ENCODE measurements at places on chromosomes 12 and 14. TPM values are rescaled to one million over a fixed set of nuclear protein-coding genes. Genes with fewer than 3 reads are reported as not detected.
A peak's percentile ranks its signal among the peaks of the same experiment; 100 is the strongest.

Gene NOVA1
- 0.03 TPM for total RNA-seq

Gene KCNMB4
- 0.11 TPM for total RNA-seq

Gene VASH1
- total RNA-seq = 0.20 TPM

Gene NEUROD4
- total RNA-seq = not detected

Gene LBHD2
- not detected for total RNA-seq

Gene DICER1
- 32.3 TPM for total RNA-seq

Gene LDHB
- 896 TPM for total RNA-seq

Gene GNB3
- total RNA-seq = 2.1 TPM

Gene KRT2
- not detected for total RNA-seq

Gene OASL
- total RNA-seq = 3.7 TPM

Gene RPS6KL1
- total RNA-seq = 3.1 TPM

- no peak for DNase-seq
Measured at GRCh38 chr14:93749076-93749420, 39.2 kb downstream of the PRIMA1 start.

DNA sequence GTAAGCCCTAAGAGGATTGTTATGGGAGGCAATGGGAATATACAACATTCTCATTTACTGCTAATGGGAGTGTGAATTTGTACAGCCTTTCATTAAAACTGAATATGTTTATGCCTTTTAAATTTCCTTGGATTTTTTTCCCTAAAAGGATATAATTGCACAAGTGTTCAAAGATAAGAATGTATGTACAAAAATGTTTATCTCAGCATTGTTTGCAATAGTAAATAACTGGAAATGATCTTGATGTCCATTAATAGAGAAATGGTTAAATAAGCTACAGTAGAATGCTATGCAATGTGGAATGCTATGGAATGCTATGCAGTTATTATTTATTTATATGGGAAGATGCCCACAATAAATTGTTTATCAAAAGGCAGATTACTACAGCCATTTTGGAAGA, 62.5 kb upstream of the SLC38A2 start:
- DNase-seq = no peak

GRCh38 chr12:3200032-3200617, 122.9 kb downstream of the TSPAN9 start:
- DNase-seq = peak; percentile 24

GRCh38 chr14:43764433-43764832, 742.6 kb downstream of the FSCB start:
- DNase-seq = no peak

DNA sequence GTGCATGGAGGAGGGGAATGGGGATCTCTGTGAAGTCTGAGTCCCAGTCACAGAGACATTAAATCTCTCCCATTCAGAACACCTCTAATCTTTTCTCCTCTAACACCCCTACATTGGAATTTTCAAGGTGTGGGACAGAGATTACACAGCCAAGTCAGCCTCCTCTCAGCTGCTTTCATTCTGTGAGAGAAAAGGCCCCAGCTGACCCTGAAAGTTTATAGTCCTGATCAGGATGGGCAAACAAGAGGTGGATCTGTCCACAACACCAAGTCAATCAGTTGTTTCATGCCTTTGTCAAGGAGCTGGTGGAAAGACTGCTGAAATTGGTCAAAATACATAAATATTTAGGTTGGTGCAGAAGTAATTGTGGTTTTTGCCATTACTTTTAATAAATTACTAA, 218.9 kb downstream of the SEC23A start:
- no peak for DNase-seq

DNA sequence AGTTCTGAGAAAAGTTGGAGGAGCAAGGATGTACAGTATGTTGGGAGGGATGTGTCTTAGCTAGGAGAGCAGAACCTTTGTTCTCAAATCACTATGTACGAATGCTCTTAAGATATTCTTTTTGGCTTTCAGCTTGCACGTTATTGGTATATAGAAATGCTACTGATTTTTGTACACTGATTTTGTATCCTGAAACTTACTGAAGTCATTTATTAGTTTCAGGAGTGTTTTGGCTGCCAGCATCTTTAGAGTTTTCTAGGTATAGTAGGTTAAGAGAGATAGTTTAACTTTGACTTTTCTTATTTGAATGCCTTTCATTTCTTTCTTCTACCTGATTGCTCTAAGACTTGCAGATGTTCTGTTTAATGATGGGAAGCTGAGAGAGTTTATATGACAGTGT, 442.8 kb upstream of the FBXO33 start:
- DNase-seq = no peak

DNA sequence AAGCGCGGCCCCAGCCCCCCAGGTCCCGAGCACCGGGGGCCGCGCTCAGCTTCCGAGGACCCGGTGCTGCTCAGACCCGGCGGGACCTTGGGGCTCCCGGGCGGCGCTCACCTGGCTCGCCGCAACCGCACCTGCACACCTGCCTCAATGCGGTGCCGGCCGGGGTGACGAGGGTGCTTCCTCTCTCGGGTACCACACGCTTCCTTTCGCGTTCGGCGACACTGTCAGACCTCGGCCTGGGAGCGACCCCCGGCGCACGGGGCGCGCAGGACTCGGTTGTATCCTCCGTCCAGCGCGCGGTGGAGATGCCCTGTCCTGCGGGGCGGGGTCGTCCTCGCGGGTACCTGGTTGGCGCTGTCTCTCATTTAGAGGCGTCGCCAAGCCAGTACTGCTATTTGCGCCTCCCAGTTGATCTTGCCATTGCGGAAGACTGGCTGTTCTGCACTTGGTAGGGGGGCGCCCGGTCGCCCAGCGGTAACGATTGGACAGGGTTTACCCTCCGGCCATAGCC, 718 bp downstream of the PACS2 start:
- no peak for DNase-seq

GRCh38 chr12:124852329-124852831, 11.3 kb downstream of the SCARB1 start:
- DNase-seq = no peak

DNA sequence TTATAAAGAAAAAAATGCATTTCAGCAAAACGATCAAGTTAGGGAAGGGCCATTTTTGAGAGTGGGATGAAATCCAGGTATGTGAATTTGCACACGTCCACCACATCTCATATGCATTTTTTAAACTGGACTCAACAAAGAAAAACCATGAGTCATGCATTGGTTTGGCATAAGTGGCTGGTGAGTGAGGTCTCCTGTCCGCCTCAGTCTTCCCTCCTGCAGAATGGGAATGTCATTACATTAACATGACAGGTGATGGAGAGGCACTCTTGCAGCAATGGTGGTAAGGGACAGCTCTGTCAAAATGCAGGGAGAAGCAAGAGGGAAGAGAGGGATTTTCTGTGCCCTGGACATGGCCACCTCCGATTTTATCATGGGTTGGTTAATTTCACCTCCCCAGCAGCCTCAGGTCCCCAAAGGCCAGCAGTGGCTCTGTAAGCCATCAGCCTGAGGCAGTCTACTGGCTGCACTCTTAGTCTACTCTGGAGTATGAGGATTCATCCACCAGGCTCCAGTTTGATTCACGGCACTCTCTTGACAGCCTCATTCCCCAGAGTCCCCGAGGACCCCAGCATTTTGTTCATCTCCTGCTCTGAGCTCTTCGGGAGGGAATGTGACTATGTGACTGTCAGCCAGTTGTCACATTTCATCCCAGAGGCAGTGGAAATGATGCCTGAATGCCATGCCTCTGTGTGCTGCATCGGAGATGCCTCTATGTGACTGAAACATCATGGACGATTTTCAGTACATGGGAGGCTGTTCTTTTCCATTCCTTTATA, 17.1 kb upstream of the PWP1 start:
- no peak for DNase-seq

DNA sequence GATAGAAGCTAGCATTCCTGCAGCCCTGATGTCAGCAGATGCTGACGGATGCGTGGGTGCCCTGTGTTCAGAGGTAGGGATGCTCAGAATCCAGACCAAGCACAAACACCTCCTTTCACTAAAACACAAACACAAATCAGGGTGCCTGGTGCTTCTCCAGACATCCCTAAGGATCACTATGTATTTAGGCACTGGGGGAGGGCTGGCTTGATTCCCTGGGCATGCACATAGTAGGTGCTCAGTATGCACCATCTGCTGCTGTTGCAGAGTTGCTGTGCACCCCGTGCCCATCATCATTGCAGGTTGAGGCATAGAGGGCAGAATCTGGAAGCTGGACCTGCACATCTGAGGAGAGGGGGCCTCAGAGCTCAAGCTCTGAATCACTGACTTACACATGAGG, 114.8 kb downstream of the PHETA1 start:
- DNase-seq = no peak

DNA sequence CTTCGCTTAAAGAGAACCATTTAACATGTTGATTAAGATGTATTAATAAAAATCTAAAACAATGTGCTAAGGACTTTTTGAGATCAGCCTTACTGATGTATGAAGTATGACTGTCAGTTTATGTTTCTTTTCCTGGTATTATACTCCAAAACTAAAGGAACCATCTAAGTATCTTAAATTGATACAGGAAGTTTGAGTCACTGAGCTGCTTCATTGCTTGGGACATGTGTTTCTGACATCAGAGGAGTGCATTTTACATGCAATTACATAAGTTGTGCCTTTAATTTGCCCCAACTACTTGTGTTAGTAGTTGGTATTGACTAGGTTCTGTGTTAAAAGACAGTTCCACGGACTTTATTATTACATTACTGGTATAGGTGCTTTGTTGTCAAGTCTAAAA, 50.9 kb downstream of the PROX2 start:
- DNase-seq = peak; percentile 27

DNA sequence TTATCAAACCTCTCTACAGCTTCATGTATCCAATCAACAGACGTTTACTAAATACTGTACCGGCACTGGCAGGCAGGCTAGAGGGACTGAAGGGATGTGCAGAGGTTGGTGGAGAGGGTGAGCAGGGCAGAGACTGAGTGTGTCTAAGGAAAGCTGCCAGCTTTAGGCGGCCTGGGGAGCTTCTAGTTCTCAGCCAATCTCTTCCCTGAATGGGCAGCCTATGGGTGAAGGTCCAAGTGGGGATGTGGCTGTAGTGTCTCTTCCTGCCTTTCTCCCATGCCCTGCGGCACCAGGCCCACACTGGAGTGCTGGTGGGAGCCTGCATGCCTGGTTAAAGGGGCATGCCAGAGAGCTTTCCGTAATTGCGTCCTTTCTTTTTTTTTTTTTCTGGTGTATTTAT, 239.8 kb downstream of the CACNA1C start:
- no peak for DNase-seq

GRCh38 chr12:124592481-124593160, 25.2 kb upstream of the NCOR2 start:
- DNase-seq = no peak

GRCh38 chr12:112738531-112738930, 53.0 kb upstream of the RPH3A start:
- DNase-seq = no peak

DNA sequence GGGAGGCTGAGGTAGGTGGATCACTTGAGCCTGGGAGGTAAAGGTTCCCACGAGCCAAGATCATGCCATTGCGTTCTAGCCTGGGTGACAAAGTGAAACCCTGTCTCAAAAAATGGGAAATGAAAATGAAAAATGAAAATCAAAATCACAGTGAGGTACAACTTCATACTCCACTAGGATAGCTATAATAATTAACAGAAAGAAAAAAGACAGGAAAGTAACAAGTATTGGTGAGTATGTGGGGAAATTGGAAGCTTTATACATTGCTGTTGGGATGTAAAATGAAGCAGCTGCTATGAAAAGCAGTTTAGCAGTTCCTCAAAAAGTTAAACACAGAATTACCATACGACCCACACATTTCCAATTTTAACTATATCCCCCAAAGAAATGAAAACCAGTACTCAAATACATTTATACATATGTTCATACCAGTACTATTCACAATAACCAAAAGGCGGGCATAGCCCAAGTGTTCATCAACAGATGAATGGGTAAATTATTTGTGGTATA, 22.2 kb downstream of the SGPP1 start:
- no peak for DNase-seq

DNA sequence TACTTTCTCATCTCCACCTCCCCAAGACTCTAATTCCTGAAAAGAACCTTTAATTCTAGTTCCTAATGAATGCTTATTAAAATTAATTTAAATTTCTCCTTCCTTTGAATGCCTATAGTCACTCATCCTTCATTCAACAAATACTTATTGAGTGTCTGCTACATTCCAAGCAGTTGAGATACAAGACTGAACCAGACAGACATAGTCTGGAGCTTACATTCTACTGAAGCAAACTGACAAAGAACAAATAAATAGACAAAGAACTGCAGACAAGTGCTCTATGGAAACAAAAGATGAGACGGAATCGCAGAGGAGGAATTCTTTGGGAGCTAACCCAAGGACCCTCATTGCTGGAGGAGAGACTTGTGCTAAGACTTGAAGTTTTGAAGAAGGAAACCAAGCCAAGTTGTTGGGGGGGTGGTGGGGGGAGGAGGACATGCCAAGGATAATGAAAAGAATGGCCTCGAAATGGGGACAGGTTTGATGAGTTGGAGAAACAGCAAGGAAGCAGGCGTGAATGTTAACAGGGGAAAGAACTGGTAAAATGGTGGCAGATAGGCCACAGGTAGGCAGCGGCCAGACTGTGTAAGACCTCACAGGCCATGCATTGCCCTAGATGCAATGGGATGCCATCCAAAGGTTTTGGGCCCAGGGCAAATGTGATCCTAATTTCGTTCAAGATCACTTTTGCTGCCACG, 9.7 kb upstream of the TDG start:
- no peak for DNase-seq

- no peak for DNase-seq
Measured at GRCh38 chr14:64958743-64959142, 13.4 kb downstream of the RAB15 start.

DNA sequence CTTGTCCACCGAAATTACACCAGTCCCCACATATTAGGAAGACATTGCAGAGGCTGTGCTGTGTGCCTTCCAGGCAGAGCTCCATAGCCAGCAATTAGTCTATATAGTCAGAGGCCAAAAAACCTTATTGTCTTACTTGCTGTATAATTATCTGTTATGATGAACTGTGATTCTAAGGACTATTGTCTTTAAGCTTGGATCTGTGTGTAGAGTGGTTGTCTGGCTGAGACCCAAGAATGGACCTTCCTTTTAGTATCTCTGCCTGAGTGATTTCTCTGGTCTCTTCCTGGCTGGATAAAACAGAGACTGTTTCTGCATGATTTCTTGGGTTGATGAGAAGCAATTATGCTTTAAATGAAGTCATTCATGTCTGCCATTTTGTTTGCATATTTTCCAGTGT, 465.3 kb downstream of the PRKD1 start:
- DNase-seq = no peak

DNA sequence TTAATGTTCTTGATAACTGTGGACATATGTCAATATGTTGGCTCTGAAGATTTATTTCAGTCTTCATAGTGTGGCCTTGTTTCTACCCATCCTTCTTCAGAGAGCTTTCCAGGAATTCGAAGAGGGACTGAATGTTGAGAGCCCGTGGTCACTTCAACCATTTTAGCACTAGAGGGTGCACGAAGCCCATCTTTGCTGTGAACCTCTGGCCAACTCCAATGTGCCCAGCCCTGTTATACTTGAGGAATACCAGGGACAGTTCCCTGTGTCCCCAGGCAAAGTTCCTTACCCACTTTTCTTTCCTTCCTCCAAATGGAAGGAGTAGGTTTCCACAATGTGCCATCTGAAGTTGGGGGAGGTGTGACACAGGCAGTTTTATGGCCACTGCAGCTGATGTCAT, 603.5 kb downstream of the RPL10L start:
- DNase-seq = peak; percentile 42

GRCh38 chr12:8819666-8819980, 2.8 kb upstream of the A2ML1 start:
- no peak for DNase-seq

Measured in foreskin keratinocyte (primary cell).